ENCODE measurements at places on chromosomes 5 and 9.

GRCh38 chr9:113511856-113512761 lies 48.6 kb downstream of the RGS3 start:
- peak; percentile 45 for DNase-seq

DNA sequence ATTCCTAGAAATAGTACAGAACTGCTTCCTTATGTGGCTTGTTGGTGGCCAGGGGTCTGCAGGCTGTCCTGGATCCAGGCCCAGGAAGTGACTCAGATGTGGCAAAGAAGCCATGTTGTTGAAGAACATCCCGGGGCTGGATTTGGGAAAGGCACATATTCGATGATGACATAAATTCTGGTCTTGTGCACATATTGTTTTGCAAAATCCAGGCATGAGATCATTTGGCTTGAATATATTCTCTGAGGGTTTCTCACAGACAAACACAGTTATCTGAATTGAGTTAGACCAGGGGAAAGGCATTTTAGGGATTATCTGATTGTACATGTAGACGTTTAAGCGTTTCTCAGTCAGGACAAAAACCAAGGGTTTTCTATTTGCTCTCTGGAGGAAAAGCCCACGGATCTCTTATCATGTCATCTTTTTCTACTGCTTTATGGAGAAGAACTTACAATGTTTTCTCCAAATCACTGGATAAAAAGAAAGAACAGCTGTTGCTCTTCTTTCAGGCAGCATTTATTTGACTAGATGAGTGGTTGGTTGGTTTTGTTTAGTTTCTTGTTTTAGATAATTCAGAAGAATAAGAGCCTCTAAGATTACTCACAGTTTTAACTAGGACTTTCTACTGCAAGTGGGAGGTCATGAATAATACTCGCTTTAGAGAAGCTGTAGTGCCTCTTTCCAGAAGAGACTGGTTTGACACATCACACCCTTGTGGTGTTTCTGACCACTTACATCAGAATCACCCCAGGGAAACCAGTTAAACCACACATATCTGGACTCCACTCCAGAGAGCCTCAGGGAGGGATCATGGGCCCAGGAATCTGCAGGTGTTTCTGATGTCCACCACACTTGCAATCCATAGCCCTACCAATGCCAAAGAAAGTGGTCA lies 29.5 kb upstream of the LHFPL2 start:
- peak; percentile 37 for DNase-seq

- no peak for DNase-seq
Measured at GRCh38 chr9:98087420-98088354, 31.2 kb downstream of the NANS start.

GRCh38 chr9:95822583-95823431 lies 52.7 kb upstream of the ERCC6L2 start:
- peak; percentile 83 for DNase-seq

DNA sequence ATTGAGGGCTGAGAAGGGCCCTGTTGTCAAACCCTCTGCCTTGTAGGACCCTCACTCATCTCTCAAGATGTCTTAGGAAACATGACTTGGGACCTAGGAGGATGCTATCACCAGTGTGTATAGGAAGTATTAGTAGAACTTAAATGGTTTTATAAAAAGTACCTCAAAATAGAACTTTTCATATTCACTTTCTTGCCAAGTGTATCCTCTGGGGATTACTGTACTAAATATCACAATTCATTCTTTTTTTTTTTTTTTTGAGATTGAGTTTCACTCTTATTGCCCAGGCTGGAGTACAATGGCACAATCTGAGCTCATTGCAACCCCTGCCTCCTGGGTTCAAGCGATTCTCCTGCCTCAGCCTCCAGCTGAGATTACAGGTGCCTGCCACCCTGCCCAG lies 56.2 kb downstream of the ARHGEF28 start:
- DNase-seq = no peak

GRCh38 chr9:121217609-121218292 lies 16.1 kb upstream of the RAB14 start:
- peak; percentile 43 for DNase-seq

- DNase-seq = no peak
Measured at GRCh38 chr5:135335031-135335828, 63.8 kb downstream of the MACROH2A1 start.

DNA sequence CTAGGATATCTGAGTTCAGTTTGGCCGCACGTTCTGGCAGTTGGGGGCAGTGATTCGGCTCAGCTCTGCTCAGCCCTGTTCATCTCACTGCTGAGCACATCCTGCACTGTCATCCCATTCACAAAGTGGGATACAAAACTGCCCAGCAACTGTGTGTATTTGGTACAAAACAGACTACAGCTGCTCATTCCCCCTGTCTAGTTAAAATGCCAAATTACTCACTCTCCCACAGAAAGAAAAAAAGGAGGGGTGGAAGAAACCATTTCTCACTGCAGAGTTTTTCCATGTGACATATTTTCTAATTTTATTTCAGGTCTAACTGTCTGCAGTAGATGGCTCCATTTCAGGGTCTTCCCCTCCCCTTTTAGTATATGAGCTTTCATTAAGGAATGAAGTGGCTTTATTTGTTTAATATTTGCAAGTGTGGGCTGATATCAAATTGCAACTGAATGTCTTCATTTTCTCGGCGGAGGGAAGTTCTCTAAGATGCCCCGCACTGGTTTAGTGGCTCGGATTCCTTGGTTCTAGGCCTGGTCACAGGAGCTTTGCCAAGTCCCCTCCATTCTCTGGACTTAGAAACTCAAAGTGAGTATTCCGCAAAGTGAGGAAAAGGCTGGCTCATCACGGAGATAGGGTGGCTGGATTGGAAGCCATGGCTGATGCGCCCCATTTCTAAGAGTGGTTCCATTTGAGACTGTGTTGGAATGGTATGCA lies 14.7 kb downstream of the COL15A1 start:
- no peak for DNase-seq

DNA sequence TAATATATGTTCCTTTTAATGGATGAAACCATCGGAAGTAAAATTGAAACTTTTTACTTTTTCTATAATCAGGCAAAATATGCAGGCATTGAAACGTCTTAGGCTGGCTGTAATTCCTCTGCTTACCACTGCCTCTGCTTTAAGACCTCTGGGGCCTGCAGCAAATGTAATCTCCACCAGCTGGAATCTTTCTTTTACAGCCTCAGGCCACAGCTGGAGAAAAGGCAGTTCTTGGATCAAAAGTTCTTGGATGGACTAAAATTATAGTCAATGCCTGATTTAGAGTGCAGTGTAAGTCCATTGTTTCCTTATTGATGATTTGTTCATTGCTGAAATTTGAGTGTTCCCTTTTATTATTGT lies 396.7 kb downstream of the KCTD16 start:
- peak; percentile 5 for DNase-seq

DNA sequence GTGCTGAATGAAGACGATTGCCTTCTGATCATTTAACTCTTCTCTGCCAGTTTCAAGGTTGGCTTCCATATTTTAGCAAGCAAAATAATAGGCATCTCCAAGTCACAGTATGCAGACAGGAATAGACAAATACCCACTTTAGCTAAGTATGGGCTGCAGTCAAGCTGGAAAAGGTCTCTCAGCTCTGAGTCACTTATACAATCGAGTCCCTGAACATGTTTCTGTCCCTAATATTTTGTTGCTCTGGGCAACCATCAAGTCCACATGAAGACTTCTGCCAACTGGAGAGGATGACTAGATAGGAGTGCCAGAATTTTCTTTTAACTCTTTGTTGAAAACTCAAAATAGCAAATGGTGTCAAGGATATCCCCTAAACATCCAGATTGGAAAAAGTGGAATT lies 575.3 kb downstream of the RAB3C start:
- DNase-seq = no peak

- DNase-seq = no peak
Measured at GRCh38 chr5:35365758-35366157, 135.5 kb upstream of the PRLR start.

DNA sequence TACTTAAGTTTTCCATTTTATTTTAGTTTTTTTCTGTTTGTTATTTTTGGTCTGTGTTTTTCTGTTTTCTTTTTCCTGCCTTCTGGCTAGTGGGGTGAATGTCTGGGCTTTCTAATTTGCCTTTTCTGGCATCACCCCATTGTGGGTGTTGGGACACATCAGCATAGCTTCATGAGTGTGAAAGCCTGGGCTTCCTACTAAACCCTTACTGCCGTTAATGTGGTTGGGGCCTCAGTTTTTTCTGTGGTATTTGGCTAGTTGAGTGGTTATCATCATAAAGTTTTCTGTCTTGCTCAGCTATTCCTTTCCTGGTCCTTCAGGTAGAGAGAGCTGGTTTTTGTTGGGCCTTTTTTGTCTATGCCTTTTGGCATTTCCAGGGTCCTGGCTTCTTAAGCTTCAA lies 21.4 kb downstream of the C5orf47 start:
- no peak for DNase-seq

DNA sequence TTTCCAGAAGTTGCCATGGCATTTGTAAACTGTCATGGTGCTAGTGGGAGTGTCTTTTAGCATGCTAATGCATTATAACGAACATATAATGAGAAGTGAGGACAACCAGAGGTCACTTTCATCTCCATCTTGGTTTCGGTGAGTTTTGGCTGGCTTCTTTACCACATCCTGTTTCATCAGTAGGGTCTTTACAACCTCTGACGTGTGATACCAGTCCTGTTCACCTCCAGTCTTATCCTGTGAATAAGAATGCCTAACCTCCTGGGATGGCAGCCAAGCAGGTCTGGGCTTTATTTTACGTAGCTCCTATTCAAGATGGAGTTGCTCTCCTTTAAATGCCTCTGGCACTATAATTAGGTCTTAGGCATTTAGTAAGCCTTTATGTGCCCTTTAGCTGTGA lies 20.4 kb upstream of the RFK start:
- no peak for DNase-seq

DNA sequence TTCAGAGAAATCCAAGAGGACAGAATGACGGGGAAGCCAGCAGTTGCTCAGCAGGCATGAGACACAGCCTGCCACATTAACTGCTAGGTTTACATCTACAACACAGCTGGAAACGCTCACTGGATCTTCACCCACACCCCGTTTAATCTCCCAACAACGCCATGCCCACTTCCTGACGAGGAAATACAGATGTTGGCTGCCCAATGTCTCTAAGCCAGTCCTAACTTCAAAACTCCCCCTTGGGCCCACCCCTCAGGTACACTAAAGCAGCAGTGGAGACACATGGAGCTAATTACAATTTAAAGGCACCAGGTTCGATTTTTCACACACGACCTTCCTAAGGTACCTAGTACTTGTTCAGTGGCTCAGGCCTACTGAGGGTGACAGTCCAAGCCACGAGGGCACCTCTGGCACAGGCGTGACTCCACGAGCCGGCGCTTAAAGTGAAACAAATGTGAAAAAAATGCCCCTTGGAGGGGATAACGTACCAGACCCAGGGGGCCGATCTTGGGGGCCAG lies 904 bp downstream of the RPL12 start:
- DNase-seq = no peak

DNA sequence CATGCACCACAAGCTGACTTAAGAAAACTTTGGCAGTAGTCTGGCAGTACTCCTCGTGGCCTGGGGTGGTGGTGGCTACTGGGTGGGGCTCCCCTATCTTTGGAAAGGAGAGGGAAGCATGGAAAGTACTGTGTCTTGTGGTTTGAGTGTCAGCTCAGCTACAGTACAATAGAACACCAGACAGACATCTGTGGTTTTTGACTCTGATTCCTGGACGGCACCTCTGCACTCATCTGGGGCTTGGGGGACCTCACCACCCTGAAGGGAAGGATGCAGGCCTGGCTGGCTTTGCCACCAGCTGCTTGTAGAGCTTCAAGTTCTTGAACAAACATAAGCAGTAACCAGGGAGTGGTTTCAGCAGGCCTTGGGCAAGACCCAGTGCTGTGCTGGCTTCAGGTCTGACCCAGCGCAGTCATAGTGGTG lies 40.6 kb downstream of the TNFSF8 start:
- DNase-seq = no peak

GRCh38 chr5:13187186-13187585 lies 757.3 kb downstream of the DNAH5 start:
- DNase-seq = no peak

- DNase-seq = no peak
Measured at GRCh38 chr5:10482791-10483530, 41.3 kb downstream of the ROPN1L start.

DNA sequence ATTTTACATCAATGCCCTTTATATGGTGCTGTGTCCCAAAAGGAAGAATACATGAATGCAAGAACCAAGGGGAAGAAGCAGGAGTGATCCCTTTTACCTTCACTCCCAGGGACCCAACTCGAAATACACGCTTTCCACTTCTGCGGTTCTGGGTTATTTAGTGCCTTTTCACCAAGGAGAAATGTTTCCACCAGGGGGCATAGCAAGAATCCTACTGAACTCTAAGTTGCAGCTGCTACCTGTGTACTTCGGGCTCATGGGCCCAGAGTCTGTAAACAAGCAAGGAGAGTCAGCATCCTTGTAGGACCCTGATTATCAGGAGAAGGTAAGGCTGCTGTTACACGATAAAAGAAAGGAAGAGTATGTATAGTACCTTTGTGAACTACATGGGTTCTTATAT lies 45.7 kb downstream of the DPYSL3 start:
- DNase-seq = no peak

DNA sequence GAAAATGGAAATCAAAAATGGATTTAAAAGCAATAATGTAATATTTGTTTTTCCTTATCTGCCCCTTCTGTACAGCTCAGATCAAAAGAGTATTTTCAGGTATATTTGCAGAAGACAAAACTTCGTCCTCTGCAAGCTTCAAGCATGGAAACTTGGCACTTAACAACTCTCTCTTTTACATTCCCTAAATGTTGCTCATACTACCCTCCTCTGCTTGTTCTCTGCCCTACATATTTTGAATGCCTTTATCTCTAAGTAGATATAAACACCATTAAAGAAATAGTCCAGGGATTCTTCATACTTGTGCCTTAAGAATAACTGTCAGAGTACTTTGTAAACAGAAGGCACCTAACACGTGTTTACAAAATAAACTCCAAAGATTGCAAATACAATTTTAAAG lies 19.2 kb upstream of the SMC2 start:
- no peak for DNase-seq

DNA sequence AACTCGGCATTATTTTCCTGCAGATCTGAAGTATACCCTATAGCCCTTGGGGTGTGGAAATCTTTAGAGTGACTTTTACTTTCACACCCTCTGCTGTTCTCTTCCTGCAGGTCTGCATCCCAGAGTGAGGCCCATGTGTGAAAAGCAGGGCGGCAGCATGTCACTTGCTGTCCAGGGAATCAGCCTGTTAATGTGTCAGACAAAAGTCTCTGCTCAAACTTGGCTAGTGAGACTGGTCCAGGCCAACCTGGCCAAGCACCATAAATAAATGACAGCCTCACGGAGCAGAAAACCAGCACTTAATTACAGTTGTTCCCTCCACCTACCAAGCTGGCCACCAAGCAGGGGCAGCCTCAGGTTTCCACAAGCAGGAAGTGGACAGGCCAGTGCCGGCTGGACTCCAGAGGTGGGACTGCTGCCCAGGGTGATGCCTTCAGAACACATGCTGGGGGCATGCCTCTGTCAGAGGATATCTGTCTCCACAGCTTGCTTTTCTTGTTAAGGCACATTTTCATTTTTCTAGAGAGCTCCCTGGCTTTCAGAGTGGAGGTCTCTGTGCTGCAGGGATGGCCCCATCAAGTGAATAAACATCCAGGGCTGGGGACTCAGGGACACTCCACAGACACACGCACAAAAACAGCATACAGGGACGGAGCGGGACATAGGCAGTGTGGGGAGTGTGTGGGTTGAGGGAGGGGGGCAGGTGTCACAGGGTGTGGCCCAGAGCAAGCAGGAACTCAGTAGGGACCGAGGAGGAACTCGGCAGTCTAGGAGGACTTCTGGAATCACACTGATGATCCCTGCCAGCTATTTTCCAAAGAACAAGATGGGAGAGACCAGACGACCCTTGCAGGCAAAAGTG lies 243.8 kb upstream of the IRX1 start:
- DNase-seq = no peak

GRCh38 chr9:114696814-114697544 lies 15.0 kb upstream of the TEX48 start:
- DNase-seq = no peak

Data from H54 (cell line).